Spinal cord (tissue), 10 donors: ENCODE measurements at places on chromosomes 13 and 19.

DNA sequence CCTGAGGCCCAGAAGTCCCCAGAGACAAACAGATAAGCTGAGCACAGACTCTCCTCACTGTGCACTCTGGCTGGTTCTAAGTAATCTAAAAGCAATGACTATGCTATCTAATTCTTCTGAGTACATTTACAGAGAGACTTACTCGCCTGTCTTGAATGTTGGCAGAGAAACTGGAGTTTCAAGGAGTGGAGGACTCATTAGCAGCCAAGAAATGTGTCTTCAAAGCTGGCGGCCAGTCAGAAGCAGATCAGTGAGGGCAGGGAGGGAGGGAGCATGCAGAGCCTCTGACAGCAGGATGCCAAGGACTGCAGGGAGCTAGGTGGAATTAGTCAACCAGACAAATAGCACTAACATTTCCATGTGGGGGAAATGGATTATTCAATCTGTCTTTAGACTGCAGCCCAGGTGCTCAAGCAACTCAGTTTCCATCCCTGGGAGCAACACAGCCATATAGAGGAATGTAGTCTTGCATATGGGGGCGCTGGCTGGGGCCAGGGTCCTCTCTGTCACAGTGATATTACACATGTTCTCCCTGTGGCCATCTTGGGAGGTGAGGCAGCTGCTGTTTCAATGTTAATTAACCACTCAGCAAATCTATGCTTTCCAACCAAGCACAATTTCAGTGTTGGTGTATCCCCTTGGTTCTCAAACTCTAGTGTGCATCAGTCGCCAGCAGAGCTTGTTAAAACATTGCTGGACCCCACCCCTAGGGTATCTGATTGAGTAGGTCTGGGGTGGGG lies 97.9 kb downstream of the CCNA1 start:
- H3K4me1 ChIP-seq = peaks cover 11% of the 10 kb centered on the region
- no peaks in the 10 kb centered on the region for H3K27me3 ChIP-seq
- no peak overlapping the region for H3K4me3 ChIP-seq
- peak; percentile 76 for DNase-seq
- H3K27ac ChIP-seq = no peak overlapping the region

DNA sequence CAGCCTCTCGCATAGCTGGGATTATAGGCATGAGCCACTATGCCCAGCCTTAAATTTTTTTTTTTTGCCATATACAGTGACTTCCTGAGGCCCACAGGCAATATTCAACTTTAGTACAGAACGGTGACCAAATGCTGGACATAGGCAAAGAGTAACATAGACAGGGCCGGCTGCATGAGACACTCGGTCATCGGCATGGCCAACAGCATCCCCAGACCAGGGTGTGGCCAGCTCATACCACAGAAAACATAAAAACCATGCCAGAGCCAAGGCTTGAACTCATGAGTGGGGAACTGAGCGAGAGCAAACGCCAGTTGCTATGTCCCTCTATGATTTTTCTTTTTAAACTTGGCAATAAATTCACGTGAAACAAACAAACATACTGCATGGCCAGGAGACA lies 17.0 kb downstream of the KANK2 start:
- H3K27me3 ChIP-seq = no peaks in the 10 kb centered on the region
- peaks cover 35% of the 10 kb centered on the region for H3K36me3 ChIP-seq
- H3K4me3 ChIP-seq = no peak overlapping the region
- no peaks in the 10 kb centered on the region for H3K4me1 ChIP-seq
- DNase-seq = no peak

DNA sequence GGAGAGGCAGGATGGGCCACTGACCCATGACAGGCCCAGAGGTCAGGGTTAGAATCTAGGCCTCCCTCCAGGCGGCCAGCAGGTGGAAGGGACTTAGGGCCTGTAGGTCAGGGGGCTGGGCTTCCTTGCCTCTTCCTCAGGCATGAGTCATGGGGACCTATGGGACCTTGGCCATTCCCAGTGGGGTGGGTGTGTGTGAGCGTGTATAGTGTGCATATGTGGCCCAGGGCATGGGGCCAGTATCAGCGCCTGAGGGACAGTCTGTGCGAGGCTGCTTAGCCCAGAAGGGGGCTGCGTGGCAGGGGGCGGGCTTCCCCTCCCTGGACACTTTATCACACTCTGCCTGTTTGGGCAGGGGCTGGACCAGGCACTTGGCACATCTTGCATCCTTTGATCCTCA lies 13.3 kb downstream of the KCTD15 start:
- DNase-seq = no peak
- peaks cover 20% of the 10 kb centered on the region for H3K4me1 ChIP-seq
- no peak overlapping the region for H3K4me3 ChIP-seq
- no peak overlapping the region for H3K27ac ChIP-seq
- no peaks in the 10 kb centered on the region for H3K27me3 ChIP-seq

DNA sequence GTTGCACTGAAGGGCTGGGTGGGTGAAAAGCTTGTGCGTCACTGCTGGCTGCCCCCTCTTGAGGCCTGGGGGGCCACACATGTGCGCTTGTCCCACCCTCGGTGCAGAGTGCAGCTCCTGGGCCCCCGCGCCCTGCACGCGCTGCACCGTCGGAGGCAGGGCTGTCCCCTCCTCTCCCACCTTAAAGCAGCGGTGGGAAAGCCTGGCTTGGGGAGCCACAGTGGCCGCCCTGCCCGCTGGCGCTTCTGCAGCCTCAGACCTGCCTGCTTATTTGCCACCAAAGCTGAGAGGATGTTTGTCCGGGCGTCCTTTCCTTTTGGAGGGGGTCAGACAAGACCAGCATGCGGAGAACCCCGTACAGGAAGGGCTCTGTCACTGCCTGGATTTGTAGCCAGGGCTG lies 26.7 kb downstream of the PLEKHJ1 start:
- H3K36me3 ChIP-seq = peaks cover 96% of the 10 kb centered on the region
- no peaks in the 10 kb centered on the region for H3K4me1 ChIP-seq
- H3K4me3 ChIP-seq = no peak overlapping the region

GRCh38 chr19:37699057-37699456 lies 20.5 kb downstream of the ZNF607 start:
- no peaks in the 10 kb centered on the region for H3K27me3 ChIP-seq
- H3K36me3 ChIP-seq = peaks cover 10% of the 10 kb centered on the region

- no peaks in the 10 kb centered on the region for H3K36me3 ChIP-seq
- no peak overlapping the region for H3K27ac ChIP-seq
- H3K4me1 ChIP-seq = no peaks in the 10 kb centered on the region
- DNase-seq = no peak
Measured at GRCh38 chr13:44135566-44135965, 238.1 kb upstream of the SERP2 start.

DNA sequence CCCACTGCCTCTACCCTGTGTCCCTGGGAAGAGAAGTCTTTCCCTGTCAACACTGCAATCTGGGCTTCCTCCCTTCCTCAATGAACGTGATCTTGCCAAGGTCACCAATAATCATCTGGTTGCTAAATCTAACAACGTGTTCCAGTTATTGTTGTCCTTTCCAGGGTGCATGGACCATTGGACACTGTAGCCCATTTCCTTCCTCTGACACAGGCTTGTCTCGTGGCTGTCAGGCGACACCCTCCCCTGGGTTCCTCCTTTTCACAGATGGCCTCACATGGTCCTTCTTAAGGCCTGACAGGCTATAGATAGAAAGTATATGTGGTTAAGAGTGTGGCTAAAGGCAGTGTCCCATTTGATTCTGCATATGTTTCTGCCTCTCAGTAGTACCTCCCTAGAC lies 67.7 kb upstream of the STARD13 start:
- H3K4me3 ChIP-seq = no peak overlapping the region
- H3K36me3 ChIP-seq = no peaks in the 10 kb centered on the region
- peaks cover 17% of the 10 kb centered on the region for H3K4me1 ChIP-seq

DNA sequence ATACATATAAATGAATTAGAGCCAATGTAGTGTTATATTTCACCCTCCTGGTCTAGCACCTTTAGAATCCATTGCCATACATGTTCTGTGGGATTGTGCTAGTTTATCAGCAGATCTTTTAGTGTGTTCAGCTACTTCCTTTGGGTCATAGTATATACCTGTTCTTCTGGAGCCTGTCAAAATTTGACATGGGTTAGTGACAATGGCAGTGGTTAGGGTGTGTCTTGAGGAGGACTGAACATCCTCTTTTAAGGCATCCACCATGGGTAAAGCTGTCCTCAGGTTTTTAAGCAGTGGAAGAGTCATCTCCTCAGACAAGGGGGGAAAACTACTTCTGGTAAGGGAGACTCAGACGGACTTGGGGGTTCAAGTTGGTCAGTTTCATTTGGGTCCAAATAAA lies 29.4 kb downstream of the DNAJC3 start:
- no peaks in the 10 kb centered on the region for H3K4me1 ChIP-seq
- no peak overlapping the region for H3K4me3 ChIP-seq
- no peak overlapping the region for H3K27ac ChIP-seq

- H3K27me3 ChIP-seq = peaks cover 4% of the 10 kb centered on the region
- no peaks in the 10 kb centered on the region for H3K36me3 ChIP-seq
- no peak overlapping the region for H3K27ac ChIP-seq
- peaks cover 14% of the 10 kb centered on the region for H3K4me1 ChIP-seq
- H3K4me3 ChIP-seq = no peak overlapping the region
Measured at GRCh38 chr19:12555456-12555930, 4.2 kb upstream of the ZNF564 start.
